Bronchial epithelial cell (primary cell): ENCODE measurements at places on chromosomes 7 and 10.

DNA sequence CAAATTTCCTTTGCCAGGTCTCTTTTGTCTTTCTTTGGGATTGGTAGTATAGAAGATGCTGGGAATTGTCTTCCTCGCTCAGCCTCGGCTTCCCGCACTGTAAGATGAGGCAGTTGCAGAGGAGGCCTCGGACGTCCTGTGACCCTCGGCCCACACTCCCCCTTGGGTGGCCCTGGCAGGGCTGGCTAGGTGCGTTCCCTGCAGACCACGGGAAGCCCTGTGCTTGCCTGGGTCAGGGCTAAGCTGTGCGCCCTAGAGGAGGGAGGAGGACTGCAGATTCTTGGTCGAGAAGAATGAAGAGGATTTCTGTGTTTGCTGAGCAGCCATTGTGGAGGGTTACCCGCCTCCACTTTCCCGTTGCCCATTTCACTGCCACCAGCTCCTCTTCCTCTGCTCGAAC lies 42.8 kb downstream of the WIPI2 start:
- no peak for DNase-seq

- no peak for DNase-seq
These were observed 60.9 kb downstream of the TCERG1L start for GRCh38 chr10:131250454-131251145.

GRCh38 chr10:5963071-5963470 lies 14.3 kb downstream of the IL15RA start:
- DNase-seq: no peak

DNA sequence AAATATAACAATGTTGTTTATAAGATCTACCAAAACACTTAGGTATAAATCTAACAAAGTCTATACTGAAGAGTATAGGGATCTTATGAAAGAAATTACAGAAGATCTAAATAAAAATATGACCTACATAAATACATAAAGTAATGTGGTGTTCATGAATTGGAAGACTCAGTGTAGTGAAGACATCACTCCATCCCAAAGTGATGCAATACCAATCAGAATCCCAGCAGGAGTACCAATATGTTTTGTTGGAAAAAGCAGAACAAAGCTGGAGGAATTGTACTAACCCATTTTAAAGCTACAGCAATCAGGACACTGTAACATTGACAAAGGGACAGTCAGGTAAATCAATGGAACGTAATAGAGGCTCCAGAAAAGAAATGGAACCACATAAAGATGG lies 76.4 kb downstream of the CCSER2 start:
- DNase-seq: no peak

DNA sequence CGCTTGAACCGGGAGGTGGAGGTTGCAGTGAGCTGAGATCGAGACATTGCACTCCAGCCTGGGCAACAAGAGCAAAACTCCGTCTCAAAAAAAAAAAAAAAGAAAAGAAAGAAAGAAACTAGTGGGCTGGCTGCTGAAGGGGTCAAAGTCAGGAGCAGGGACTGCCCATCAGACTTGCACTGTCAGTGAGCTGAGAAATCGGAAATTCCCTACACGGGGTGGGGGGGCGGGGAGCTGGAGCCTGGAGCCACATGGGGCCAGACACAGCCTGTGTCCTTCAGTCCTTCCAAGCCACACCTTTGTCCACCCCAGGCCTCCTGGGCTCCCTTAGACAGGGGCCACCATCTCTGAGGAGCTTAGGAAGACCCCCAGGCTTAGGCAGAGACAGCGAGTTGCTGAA lies 34.5 kb downstream of the SRRM3 start:
- DNase-seq: no peak

DNA sequence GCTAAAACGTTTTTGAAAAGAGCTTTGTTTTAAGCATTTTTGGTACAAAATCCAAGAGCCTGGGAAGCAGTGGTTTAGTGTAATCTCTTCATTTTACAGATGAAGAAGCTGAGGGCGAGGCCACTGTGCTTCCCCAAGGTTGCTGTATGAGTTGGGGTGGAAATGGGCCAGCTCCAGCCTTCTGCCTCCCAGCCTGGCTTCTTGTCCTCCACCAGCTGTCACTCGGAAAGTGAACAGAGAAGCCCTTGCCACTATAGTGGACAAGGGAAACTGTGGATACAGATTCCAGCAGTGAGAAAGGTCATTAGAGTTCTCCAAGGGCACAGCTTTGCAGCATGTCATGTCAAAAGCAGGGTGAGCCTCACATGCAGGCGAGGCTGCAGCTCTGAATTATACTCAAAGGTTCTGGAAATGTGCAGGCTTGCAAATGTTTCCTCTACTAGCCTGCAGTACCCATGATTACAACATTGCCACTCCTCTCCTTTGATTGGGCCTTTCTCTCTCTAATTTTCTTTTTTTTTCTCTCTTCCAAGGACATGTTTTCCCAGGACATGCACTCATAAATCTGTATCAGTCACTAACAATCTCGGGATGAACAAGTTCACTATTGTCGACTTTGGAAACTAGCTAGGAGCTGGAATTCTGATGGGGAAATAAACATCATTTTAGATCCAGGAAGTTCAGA lies 33.0 kb downstream of the BAMBI start:
- DNase-seq: no peak

- no peak for DNase-seq
These were observed 62.5 kb upstream of the INSIG1 start for GRCh38 chr7:155234950-155235789.

- no peak for DNase-seq
These were observed 64.6 kb downstream of the JCAD start for GRCh38 chr10:29994811-29995210.

- no peak for DNase-seq
These were observed 32.9 kb upstream of the GRID1 start for GRCh38 chr10:86399514-86399878.

GRCh38 chr10:79112881-79113431 lies 44.2 kb downstream of the ZMIZ1 start:
- DNase-seq: peak; percentile 91
